IPS-NIHi11 (cell line): ENCODE measurements at places on chromosomes 13 and 19.

DNA sequence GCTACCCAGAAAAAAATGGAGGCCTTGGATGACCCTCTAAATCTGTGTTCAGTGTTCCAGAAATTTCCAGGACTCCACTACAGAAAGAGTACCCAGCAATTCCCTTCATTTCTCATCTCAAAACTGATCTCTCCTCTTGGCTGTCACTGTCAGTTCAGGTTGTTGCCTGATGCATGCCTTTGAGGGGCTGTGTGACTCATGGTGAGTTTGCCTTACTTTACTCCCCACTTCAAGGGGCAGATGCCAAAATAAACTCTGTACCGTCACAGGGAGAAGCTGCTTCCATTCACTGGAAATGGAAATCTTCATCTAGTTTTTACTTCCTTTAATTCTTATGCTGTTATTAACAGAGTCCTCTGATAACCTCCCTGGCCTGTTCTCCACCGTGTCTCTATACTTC is 1075.0 kb downstream of the DIAPH3 start:
- no peak for DNase-seq

GRCh38 chr13:74633734-74634133 is 499.5 kb upstream of the KLF12 start:
- DNase-seq = no peak

GRCh38 chr19:46609511-46610412 is 8.6 kb downstream of the CALM3 start:
- peak; percentile 2 for DNase-seq

- DNase-seq = peak; percentile 46
These were observed 3.7 kb downstream of the ZSCAN22 start for GRCh38 chr19:58330458-58330857.

- DNase-seq = no peak
These were observed 324.5 kb downstream of the DIAPH3 start for GRCh38 chr13:59839186-59839585.

DNA sequence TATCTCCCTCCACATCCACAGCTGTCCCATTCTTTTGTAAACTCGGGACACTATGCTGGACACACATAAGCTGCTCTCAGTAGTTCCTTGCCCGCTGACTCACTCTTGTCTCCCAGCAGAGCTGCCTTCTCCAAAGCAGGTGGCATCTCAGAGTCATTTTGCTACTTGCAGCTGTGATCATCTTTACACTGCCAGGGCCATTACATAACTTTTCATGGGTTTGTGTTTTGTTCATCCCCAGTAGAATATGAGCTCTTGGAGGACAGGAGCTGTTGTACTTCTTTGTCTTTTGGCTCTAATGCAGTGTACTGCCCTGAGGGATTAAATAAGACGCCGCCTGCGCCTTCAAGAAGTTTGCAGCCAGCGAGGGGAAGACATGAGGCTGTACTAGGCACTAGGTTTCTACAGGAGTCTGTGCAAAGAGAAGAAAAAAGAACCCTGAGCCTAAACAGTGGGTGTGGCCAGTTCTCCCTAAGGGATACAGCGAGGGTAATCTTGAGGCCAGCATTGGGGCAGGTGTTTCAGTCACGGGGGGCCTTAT is 40.8 kb upstream of the GPR183 start:
- DNase-seq = no peak

DNA sequence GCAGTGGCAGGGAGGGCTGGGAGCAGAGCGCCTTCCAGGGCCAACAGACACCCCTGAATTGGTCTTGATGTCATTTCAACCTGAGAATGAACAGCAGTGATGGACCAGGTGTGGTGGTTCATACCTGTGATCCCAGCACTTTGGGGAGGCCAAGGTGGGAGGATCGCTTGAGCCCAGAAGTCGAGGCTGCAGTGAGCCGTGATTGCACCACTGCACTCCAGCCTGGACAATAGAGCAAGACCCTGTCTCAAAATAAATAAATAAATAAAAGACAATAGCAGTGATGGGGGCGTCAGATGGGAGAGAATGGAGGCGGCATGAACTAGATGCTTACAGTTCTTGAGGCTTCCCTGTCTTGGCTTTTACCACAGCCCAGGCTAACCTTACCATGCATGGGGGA is 46.1 kb upstream of the ONECUT3 start:
- DNase-seq = no peak

- no peak for DNase-seq
These were observed 4.2 kb downstream of the WDFY2 start for GRCh38 chr13:51588406-51588949.

DNA sequence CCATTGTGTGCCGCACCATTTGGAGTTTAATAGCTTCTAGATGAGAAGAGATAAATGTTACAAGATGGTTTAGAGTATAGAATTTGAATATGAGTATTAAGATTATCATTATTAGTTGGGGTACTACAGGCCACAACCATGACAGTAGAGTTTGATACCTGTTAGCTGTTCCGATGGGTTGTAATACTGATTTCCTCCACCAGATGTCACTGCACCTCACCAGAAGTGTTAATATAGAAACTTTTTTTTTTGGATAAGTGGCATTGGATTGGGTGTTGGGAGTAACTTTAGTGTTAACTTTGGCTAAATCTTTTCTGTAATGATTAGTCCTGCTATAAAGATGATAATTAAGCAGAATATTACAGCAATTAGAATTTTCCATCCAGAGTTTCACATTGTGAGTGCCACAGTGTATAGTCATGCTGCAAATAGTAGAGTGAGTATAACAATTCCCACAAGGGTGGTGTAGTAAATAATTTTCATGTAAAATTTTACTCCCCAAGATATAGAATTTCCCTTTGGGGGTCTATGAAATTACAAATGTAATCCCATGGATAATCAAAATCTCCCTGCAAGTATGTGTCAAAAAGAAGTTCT is 56.3 kb downstream of the PSG3 start:
- peak; percentile 29 for DNase-seq

GRCh38 chr19:46880431-46880830 is 19.6 kb downstream of the ARHGAP35 start:
- no peak for DNase-seq

DNA sequence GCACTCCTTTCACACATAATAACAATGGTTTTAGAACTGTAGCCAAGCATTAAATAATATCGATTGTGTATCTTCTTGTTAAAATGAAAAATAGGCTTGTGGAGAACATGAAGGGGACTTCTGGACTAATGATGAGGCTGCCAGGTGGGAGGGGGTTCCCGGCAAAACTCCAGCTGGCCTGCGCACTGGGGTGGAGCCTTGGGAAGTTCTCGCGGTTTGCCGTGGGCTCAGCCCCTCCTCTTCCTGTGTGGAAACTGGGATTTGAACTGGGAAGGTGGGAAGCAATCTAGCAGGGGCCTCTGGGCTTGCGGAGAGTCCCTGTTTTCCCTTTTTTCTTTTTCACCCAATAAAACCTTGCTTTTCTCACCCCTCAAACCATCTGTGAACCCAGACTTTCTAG is 113.7 kb upstream of the SLITRK1 start:
- no peak for DNase-seq

GRCh38 chr13:68125087-68125480 is 894.9 kb upstream of the PCDH9 start:
- DNase-seq = no peak

GRCh38 chr19:41997121-41997850 is 3.3 kb upstream of the ATP1A3 start:
- DNase-seq = peak; percentile 89

GRCh38 chr13:94596575-94596971 is 621 bp upstream of the TGDS start:
- no peak for DNase-seq
